ENCODE measurements at places on chromosomes 7 and 10. TPM values are rescaled to one million over a fixed set of nuclear protein-coding genes. Genes with fewer than 3 reads are reported as not detected.

The PKD1L1 gene
- 0.20 TPM for total RNA-seq

The SEMA3E gene
- total RNA-seq, result 3.1 TPM

The NRG3 gene
- total RNA-seq, result not detected

The LIPM gene
- total RNA-seq, result not detected

The RBP3 gene
- total RNA-seq, result not detected

The SLC16A9 gene
- total RNA-seq, result 0.07 TPM

The RELN gene
- total RNA-seq, result 0.03 TPM
